ENCODE measurements at places on chromosomes 1 and 21.

DNA sequence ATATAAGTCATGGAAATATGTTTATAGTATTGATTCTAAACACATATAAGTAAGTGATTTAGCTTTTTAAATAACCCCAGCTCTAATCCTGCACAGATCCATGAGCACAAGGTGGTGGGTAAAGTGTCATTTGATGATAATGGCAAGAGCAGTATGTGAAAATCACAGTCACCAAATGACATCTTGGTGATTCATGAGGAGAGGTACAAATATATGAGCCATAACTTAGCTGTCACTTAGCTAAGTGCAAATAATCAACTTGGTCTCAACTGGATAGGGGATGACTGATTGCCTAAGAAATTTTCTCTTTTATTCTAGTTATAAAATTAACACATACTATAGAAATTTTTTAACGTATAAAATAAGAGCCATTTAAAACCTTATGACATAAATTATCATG is 198.1 kb downstream of the ZZZ3 start:
- no peaks in the 10 kb centered on the region for H3K4me1 ChIP-seq
- H3K4me3 ChIP-seq: no peak overlapping the region
- no peak overlapping the region for H3K27ac ChIP-seq
- no peaks in the 10 kb centered on the region for H3K36me3 ChIP-seq

DNA sequence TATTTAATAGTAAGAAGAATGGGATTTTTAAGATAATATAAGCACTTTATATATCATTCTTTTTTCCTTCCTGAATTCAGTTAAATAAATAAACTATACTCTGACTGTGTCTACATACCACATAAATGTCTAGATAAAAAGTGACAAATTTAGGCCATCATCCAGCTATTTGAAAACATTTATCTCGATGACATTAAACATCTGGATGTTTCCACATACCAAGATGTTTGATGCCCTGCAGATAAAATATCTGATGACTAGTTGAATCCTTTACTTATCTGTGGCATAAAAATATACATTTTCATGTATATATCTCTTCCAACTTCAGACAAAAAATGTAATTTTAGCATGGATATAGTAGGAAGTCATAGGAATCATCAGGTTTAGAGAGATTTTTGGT is 348.3 kb downstream of the DPYD start:
- H3K27ac ChIP-seq: no peak overlapping the region
- DNase-seq: no peak
- no peak overlapping the region for H3K4me3 ChIP-seq
- H3K4me1 ChIP-seq: no peaks in the 10 kb centered on the region

GRCh38 chr1:165632152-165632469 is 1.1 kb downstream of the MGST3 start:
- peaks cover 49% of the 10 kb centered on the region for H3K4me1 ChIP-seq
- H3K27ac ChIP-seq: peak overlapping the region; percentile 93

DNA sequence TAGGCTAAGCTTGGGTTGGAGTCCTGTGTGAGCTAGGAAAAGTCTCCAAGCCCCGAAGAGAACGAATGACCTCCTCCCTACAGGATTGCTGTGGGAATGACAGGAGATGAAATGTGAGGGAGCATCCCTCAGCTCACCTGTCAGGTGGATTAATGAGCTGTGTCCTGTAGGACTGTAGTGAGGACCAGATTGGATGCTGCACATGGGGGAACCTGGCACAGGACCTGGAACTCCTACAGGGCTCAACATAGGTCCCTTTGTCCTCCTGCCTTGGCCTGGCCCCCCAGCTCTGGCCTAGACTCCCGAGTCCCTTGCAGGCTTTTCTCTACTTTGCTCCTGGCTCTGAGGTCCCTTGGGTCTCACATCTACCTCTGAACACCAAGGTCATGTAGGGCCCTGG is 155.7 kb downstream of the PTPRU start:
- no peaks in the 10 kb centered on the region for H3K4me1 ChIP-seq
- H3K36me3 ChIP-seq: no peaks in the 10 kb centered on the region
- H3K27ac ChIP-seq: no peak overlapping the region
- no peak overlapping the region for H3K4me3 ChIP-seq

DNA sequence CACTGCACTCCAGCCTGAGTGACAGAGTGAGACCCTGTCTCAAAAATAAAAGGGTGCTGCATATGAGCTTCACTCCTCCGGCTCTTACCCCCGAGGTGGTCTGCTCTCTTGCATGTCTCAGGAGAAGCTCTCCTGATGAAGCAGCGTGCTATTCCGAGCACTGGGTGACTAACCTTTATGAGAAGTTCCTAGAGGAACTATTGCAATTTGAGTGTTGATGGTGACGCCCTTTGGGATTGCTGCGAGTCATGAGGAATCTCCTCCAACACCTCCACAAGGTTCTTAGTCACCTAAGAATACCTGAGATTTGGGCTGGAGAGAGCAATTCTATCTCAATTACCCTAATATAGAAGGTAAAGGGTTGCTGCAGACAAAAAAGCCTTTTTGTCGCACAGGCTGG is 40.8 kb upstream of the TINAGL1 start:
- no peak overlapping the region for H3K4me3 ChIP-seq
- H3K27ac ChIP-seq: no peak overlapping the region
- peaks cover 17% of the 10 kb centered on the region for H3K4me1 ChIP-seq

- H3K4me3 ChIP-seq: no peak overlapping the region
- H3K4me1 ChIP-seq: no peaks in the 10 kb centered on the region
- no peak for DNase-seq
- no peaks in the 10 kb centered on the region for H3K27me3 ChIP-seq
- H3K36me3 ChIP-seq: no peaks in the 10 kb centered on the region
Observed at GRCh38 chr21:29696937-29697336, 242.9 kb downstream of the GRIK1 start.

DNA sequence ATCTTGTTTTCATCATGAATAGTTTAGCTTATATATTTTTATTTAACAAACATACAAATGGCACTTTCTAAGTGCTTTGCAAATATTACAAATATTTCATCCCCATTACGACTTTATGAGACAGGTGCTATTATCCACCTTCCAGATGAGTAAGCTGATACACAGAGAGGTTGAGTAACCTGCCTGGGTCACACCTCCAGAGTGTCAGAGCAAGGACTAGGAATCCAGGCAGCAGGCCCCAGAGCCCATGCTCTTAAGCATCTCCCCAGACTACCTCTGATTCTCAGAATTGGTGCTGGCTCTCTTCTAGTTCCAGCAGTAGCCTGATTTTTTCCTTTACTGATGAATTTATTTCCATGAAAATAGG is 40.0 kb downstream of the EPHB2 start:
- H3K36me3 ChIP-seq: no peaks in the 10 kb centered on the region
- peaks cover 25% of the 10 kb centered on the region for H3K4me1 ChIP-seq
- DNase-seq: no peak
- H3K27me3 ChIP-seq: no peaks in the 10 kb centered on the region
- peak overlapping the region; percentile 62 for H3K27ac ChIP-seq

- no peak for DNase-seq
- H3K27me3 ChIP-seq: no peaks in the 10 kb centered on the region
- H3K4me3 ChIP-seq: no peak overlapping the region
- H3K36me3 ChIP-seq: peaks cover 23% of the 10 kb centered on the region
- no peak overlapping the region for H3K27ac ChIP-seq
Observed at GRCh38 chr1:94463765-94464330, 45.7 kb downstream of the ABCD3 start.

Data from vagina (tissue), 2 donors.